Hematopoietic multipotent progenitor cell (in vitro differentiated cells): ENCODE measurements at places on chromosomes 6 and 20.

DNA sequence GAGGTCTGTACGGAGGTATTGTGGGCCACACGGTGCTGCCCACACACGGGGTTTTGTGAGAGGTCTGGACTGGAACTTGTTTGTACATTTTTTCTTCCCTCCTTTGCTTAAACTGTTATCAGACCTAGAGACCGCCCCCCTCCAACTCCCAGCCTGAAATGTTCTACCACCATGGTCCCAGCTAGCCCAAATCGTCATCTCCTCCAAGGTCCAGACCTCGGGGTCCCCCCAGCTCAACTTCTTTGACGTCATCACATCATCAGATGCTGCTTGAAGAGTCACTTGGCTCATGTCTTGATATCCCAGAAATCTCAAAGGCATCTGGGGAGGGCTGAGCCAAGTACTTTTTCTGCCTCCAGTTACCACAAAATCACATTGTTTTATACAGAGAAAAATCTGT lies 2.8 kb upstream of the CCDC170 start:
- DNase-seq = no peak

GRCh38 chr6:137175157-137175867 lies 1.9 kb upstream of the IL22RA2 start:
- DNase-seq = no peak

DNA sequence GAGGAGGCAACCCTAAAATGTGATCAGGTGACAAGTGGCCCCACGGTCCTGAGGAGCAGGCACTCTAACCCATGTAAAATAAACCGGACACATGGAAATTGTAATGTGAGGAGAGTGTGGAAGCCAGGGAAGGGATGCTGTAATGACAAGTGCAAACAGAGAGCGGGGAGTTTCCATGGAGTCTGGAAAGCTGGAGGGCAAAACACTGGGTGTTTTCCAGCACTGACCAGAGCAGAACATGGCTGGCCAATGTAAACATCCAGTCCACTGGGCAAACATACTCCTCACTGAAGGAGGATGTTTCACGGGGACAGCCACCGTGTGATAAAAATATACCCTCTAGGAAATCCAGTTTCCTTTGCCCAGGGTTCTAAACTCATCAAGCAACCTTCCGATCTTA lies 219.0 kb upstream of the JARID2 start:
- no peak for DNase-seq

GRCh38 chr6:129141499-129141898 lies 258.6 kb downstream of the LAMA2 start:
- no peak for DNase-seq

DNA sequence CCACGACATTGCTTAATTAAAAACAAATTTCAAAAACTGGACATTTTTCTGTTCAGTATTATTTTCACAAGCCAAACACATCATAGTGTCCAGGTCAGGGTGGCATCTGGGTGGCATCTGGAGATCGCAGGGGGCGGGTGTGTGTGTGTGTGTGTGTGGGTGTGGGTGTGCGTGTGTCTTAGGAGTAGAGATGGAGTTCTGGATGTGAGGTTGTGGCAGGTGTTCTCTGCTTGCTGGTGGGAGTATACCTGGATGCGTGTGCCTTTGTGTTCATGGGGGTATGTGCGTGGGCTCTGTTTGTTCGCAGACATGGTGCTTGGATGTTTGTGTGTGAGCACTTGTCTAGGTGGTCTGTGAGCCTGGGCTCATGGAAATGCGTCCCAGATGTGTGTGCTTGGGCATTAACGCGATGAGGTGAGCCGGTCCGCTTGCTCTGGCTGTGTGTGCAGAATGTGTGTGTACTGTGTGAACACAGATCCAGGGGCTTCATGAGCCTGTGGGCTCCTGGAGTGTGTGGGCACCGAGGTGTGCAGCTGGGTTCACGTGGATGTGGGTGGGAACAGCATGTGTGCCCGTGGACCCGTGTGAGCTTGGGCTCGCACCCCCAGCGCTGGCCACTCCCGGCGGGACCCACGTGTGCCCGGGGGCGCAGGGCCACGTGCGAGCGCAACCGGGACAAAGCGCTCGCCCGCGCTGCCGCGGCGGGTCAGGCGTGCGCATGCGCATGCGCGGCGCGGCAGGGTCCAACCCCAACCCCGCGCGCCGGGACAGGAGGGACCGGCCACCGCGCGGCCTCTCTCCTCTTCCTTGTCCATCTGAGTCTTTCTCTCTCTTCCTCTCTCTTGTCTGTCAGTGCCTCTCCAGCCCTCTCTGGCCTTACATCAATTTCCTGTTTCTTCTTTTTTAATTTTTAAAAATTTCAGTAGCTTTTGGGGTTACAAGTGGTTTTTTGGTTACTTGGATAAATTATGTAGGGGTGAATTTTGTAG lies 60.4 kb downstream of the SRC start:
- peak; percentile 38 for DNase-seq

- DNase-seq = no peak
Observed at GRCh38 chr20:57374931-57375651, 16.1 kb upstream of the RBM38 start.

DNA sequence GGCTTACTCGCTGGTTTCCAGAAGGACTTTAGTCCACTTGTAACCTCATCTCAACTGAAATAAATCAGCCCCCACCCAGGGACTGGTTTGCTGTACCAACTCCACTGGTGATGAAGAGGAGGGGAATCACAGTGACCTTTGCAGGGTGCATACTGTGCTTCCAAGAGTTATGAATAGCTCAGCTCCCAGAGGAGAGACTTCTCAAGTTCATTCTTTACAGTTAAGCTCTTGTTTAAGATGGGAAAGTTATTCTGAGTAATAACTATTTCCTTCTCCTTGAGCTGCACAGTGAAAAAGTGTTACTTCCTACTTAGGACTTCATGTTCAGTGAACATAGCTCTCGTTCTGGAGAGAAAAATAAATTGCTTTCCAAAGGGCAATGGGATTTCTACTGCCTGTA lies 166.5 kb upstream of the ECI2 start:
- no peak for DNase-seq

DNA sequence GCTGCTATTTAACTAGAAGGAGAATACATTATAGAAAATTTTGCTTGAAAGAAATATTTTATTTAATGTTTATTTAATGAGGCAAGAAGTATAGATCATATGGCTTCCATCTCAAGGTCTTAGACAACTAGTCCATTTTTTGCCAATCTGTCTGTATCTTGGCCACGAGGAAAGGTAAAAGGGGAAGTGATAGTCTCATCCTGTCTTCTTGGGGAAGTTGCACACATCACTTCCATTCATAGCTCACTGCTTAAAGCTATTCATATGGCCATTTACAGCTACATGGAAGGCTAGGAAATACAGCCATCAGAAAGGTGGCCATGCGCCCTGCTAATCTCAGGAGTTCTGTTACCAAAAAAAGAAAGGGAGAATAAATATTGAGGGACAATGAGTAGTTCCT lies 50.8 kb downstream of the METTL24 start:
- DNase-seq = no peak

DNA sequence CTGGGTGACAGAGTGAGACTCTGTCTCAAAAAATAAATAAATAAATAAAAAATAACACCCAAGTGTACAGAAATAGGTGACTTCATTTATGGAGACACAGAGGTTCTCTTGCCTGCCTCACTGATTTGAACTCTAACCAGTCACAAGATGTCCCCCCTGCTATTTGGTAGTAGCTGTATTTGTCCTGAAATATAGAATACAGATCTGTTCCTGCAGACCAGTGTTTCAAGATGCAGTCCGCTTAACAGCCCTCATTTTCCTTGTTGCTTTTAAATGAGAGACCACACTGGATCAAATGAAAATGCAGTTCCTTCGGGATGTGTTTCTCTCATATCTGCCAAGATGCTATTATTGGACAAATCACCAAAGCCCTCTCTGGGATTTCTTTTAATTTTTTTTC lies 7.6 kb downstream of the PLCB4 start:
- no peak for DNase-seq

DNA sequence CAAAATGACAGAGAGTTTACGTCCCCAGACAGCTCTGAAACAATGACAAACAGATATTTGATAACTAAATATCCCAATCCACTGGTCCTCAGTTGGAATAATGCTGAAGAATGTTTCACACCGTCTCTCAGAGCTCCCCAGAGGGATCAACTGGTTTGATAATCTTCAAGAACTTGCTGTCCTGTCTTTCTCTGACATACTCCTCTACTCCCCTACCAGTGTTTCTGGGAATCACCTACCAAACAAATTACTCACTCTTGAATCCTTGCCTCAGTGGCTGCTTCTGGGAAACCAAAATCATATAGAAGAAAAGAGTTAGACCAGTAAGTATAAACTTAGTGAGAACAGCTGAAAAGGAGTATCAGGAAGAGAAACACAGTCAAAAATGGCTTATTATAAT lies 469.7 kb upstream of the JAG1 start:
- DNase-seq = no peak

DNA sequence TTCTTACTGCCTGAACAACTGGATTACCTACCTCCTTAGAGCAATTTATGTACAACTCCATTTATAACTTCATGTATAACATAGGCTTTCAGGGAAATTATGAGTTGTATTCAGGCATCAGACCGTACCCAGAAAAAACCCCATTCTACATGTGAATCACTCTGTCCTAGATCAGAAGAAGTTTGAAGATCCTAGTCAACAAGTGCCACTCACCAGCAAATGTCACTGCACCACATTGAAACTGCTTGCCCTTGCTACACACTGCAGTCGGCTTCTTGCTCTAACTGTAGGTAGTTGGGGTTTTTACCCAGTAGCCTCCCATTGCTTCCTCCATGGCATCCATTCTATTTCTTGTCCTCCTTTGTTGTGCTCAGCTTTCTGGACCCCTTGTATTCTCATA lies 132.4 kb downstream of the DNAH8 start:
- DNase-seq = no peak

DNA sequence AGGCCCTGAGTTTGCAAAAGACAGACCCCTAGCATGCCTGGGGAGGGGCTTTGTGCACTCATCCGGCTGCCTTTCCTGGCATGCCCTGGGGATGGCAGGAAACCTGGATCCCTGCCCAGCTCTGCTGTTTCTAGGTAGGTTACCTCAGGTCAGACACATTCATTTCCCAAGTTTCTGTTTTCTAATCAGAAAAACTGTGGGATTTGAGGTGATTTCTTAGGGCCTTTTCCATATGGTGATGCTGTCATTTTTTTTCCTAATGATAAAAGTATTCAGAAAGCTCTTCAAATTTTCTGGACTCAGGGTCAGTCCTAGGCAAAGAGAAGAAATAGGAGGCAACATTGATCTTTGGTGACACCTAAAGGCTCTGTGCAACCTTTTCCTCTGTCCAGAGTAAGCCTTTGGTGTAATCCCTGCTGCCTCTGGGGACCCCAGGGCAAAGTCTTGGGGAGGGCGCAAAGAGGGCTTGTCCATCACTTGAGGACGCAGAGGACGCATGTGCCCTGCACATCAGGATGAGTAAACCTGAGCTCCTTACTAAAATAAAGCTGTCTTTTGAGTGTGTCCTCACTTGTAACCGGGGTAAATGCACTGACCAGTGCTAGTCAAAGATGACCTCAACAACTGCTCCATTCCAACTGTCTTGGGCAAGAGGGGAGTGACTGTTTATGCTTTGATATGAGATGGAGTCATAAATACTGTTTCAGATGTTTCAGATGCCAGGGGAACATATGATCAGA lies 13.5 kb upstream of the TRAM2 start:
- DNase-seq = no peak

DNA sequence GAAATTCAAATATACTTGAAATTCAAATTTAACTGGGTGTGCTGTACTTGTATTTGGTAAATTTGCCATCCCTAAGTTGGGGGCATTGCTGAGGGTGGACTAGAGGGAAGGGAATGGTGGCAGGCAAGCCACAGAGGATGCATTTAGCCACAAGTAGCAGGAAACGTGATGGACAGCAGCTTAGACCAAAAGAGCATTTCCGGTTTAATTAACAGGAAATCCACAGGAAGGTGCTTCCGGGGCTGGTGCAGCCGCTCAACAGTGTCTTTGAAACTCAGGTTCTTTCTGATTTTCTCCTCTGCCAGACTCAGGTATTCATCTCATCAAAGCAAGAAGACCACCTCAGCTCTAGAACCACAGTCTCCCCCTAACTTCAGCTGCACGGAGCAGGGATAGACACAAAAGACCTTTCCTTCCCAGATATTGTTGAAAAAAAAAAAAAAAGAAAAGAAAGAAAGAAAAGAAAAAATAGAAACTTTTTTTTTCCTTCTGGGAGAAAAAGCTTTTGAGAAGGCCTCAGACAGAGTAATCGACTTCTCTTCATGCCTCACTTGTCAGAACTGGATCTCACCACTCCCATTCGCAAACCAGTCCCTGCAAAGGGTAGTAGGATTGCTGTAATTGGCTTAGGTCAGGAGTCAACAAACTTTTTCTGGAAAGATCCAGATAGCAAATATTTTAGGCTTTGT lies 8.0 kb upstream of the BCAS1 start:
- DNase-seq = no peak

DNA sequence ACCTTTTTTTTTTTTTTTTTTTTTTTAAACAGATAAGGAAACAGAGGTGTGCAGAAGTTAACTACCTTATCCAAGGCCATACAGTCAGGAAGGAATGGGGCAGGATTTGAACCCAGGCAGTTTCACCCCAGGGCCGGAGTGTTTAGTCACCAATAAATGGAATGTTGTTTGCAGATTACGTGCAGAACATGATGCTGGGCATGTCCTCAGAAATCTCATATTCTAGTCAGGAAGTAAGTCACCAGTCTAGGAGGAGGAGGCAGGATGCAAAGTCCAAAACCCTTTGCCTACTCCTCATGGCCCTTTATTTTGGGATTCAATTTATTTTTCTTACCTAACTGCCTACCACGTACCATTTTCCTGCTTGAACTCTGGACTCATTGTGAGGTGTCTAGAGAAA lies 57.1 kb upstream of the LRRC1 start:
- no peak for DNase-seq

GRCh38 chr6:26199773-26200764 lies 112.8 kb downstream of the HFE start:
- no peak for DNase-seq

DNA sequence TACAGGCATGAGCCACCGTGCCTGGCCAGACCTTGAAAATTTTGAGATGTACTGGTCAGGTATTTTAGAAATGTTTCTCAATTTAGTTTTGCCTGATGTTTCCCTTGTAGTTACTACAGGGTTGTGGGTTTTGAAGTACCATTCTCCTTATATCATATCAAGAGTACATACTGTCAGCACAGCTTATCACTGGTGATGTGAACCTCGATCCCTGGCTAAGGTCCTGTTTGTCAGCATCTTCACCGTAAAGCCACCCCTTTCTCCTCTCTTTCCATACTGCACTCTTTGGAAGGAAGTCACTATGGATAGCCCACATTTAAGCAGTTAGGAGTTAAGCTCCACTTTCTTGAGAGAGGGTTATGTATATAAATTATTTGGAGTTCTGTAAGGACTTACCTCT lies 27.8 kb downstream of the PHACTR2 start:
- no peak for DNase-seq
